ENCODE measurements at places on chromosomes 5 and 9.

DNA sequence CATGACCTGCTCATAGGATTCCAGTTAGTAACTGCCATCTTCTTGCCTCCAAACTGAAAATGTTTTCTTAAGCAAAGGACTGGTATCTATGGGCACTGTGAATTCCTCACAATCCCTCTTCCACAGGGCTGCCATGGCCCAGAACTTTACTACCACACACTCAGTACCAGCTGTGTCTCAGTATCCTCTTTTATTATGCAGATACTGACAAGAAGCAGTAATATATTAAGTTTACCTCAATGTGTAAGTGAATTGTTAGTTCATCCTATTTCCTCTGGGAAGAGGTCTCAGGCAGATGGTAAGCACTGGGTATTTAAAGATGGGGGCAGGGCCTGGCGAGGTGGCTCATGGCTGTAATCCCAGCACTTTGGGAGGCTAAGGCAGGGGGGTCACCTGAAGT lies 320.8 kb upstream of the RFX3 start:
- DNase-seq: no peak

DNA sequence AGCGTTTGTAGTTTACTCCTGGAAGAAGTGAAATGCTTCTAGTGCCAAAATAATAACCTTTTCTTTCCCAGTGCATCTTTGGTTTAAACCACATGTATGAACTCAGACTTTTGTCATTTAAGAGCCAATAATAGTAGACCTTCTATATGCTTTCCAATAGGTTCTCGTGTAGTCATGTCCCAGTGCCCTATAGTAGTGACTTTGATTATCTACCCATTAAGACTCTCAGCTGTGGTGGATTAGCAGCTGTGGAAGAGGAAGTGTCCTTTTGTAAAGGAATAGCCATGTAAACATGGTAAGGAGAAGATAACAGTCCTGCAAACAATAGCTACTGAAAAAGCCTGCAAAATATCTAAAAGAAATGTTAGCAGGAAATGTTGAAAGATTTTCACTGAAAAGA lies 765.3 kb downstream of the MTRR start:
- no peak for DNase-seq

DNA sequence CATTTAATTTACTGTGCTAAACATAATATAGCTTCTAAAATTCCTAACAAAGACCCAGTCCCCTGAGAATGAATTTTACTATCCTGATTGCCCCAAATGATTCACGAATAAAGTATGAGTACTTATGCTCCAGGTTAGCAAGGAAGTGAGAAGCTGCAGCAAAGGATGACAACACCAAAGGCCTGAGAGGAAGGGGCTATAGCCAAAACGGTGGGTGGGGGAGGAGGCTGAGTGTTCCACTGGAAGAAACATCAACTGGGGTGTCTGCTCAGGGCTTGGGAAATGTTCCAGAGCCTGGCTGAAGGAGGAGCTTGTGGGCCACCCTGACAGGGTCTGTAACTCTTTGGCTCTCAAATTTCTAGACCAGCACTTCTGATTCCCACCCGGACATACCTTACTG lies 157.3 kb downstream of the ADAMTS12 start:
- no peak for DNase-seq

DNA sequence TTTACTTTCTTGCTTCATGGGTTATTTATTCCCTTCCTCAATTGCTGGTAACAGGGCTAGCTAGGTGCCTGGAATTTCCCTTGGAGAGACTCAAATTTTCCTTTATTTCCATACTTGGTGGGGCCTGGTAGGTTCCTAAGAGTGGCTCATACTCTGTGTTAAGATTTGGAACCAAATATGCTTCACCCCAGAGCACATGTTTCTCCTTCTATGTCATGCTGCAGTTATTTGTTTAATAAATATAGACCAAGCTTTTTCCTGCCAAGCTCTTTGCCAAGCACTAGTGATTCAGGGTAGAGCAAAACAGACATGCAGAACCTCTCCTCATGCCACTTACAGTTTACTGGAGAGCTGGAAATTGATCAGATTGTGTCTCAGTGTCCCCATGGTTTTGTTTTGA lies 290.3 kb upstream of the SGCD start:
- DNase-seq: no peak

- no peak for DNase-seq
Measured at GRCh38 chr5:80921026-80921425, 39.1 kb upstream of the RASGRF2 start.

GRCh38 chr9:19188771-19189170 lies 41.7 kb upstream of the DENND4C start:
- no peak for DNase-seq

DNA sequence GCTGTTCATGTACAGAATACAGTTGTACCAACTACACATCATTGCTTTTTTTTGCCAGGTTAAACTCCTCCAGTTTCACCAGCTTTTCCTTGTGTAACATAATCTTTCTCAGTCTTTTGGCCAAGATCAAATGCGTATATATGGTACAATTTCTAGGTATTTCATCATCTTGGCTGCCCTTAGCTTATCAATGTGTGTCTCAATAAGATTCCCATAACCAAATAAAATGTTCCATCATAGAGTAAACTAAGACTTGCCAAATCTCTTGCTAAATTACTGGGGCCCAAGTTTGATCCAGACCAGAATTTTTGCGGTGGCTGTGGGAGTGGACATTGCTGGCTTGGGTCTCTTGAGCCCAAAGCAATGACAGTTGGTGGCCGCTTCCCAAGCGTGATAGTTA lies 24.3 kb upstream of the ERBIN start:
- DNase-seq: no peak

DNA sequence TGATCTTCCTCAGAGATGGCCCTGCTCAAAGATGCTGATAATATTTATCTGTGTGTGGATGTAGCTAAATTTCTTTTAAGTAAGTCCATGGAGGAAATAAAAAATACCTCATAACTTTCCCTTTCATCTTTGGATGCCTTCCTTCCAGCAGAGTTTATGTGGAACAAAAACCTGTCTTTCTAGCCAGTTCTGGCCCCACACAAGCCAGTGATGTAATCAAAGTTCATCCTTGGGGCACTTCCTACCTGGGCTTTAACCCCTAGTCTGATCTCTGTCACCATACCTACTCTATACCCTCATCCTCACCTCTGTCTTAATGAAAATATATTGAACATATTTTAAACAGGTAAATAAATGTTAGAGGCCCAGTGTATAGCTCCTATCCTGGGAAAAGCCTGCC lies 39.8 kb upstream of the RASGRF2 start:
- DNase-seq: no peak

GRCh38 chr5:89351222-89351621 lies 468.2 kb upstream of the MEF2C start:
- no peak for DNase-seq

DNA sequence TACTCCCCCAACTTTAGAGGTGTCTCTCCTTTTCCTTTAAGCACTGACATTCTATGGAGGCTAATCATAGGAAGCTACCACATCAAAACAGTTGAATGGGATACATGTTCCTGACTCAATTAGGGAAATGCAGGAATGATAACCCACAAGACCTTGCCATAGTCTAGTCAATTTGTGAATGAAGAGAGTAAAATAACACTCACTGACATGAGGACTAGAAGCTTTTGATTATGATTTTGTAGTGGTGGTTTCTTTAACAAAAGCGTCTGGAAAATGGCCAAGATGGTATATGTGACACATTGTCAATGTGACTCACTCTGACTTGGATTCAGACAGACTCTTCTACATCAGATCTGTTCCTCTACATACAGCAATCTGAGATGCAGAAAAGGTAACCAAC lies 13.7 kb upstream of the PRELID2 start:
- DNase-seq: no peak

DNA sequence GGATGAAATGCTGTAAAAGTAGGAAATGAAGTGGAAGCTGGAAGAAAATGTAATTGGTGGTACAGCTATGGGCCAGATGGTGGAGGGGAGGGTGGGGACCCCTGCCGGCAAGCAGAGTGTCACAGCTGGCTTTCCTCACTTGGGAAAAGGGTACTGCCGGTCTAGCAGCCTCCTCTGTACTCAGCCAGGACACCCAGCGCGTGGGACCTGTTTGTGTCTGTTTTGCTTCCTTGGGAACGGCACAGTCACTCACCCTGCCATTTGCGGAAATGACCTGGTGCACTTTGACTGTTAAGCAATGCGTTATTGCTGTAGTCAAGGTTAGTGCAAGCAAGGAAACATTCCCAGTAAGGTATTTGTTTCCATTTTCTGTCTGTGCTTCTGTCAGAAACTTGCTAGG lies 10.1 kb downstream of the TMEM252 start:
- no peak for DNase-seq

GRCh38 chr9:69465473-69465872 lies 140.5 kb downstream of the ENTREP1 start:
- no peak for DNase-seq

DNA sequence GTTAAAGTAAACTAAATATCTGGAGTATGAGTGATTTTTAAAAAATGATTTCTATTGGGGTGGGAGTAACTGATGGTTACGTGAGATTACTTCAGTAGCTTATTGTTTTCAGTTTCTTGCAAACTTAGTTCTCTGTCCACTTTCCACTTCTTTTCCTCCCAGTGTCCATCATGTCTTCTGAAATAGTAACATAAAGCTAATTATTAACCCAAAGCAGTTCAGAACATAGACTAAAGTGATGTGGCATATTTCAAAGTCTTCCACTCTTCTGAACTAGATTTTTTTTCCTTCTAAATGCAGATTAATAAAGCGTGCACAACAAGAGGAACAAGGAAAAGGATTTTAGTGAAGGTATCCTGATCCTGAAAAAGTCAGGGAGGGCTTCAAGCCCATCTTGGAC lies 114.1 kb downstream of the MAN2A1 start:
- no peak for DNase-seq

DNA sequence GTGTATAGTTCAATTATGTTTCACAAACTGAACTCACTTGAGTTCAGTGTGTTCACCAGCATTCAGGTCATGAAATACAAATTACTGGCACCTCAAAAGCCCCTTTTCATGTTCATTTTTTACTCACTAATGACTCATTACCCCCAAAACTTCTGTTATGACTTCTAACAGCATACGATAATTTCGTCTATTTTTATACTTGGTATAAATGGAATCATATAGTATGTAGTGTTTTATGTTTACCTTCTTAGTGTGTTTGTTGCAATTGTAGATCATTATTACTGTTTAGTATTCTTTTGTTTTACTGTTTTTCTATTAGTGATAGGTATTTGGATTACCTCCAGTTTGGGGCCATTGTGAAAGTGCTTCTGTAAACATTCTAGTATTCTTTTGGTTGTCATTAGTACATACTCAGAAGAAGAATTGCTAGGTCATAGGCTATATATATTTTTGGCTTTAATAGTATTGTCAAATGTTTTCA lies 33.4 kb downstream of the DDX4 start:
- DNase-seq: no peak

GRCh38 chr9:7975336-7975735 lies 175.8 kb upstream of the DMAC1 start:
- no peak for DNase-seq

DNA sequence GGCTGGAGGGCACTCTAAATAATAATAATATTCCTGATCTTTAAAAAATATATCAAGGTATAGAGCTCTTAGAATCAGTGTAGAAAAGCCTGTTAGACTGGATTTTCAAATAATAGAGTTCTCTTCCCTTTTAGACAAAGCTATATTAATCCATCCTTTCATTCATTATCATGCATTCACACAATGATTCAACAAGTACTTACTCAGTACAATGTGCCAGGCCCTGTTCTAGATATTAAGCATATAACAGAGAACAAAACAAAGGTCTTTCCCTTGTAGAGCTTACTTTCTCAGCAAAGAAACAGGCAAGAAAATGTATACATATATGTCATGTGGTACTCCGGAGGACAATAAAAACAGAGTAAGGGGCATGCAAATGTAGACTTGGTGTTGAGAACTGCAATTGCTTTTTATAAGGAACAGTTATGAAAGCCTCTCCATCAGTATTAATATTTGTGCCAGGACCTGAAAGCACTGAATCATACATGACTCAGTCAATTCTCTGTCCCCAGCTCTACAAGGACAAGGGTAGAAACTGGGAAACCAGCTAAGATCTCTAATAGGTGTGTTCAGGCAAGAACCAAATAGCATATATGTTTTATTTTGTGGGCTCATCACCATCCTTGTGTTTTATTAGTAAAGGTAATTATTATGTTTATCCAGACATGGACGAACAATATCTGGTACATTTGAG lies 72.2 kb downstream of the PIP5K1B start:
- DNase-seq: no peak

DNA sequence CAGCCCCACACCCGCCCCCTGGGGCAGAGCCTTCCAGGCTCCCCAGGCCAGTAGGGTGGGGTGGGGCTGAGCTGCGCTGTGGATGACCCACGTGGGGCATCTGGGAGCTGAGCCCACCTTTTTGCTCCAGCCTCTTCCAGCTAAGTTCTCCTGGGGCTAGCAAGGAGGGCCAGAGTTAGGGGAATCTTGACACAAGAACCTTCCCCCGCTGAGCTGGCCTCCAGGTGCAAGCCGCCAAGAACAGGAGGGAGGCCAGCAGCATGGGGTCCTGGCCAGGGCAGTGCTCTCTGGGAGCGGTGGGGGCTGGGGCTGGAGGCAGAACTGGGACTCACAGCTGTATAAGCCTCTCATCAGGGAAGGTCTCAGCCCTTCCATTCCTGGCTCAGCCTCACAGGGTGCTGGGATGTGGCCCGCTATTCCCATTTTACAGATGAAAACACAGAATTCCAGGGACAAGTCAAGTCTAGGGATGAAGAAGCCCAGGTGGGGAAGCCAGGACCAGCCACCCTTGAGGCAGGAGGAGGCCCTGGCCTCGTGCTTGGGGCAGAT lies 21.5 kb downstream of the SARDH start:
- DNase-seq: no peak

GRCh38 chr5:45162974-45163373 lies 354.2 kb downstream of the MRPS30 start:
- no peak for DNase-seq

- DNase-seq: no peak
Measured at GRCh38 chr5:169702693-169703481, 65.8 kb downstream of the DOCK2 start.

DNA sequence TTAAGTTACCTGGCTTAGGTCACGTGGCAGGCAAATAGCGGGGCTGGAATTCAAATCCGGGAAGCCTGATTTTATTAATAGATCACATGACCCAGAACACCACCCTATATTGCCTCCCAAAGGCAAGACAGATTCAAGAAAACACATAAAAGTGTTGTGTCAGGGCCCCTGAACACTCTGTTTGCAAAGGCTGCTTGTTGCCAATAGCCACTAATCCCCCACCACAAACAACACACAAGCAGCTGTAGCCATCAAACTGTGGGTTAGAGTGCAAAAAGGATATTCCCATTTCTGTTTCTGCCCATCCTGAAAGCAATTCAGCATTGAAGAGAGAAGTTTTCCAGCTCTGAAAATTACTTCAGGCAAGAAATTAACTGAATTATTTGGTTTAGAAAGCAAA lies 358.9 kb upstream of the RFX3 start:
- no peak for DNase-seq

DNA sequence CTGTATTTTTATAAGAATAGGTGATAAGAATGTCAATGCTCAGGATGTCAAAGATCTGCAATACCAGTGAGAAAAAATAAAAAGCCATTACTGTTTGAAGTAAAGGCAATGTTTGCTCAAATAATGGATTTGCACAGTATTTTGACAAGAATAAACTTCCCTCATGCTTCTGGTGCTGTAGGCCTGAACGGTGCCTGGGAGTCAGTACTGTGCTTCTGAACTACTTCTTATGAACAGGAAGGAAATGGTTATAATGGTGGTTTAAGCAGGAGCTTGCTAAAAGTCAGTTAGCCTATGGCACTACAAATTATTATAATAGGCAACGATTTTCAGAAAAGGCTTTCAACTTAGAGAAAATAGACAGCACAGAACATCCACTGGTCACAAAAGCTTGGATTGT lies 548.3 kb upstream of the CDH18 start:
- DNase-seq: peak; percentile 95

GRCh38 chr9:98707166-98708102 lies 1.3 kb downstream of the GABBR2 start:
- no peak for DNase-seq

Measured in Kasumi-1 (cell line).